ENCODE measurements at places on chromosomes 7 and 10.

GRCh38 chr10:93346108-93346507 is 136.0 kb downstream of the MYOF start:
- DNase-seq, result no peak

- DNase-seq, result no peak
Measured at GRCh38 chr7:78953090-78953489, 500.4 kb downstream of the MAGI2 start.

DNA sequence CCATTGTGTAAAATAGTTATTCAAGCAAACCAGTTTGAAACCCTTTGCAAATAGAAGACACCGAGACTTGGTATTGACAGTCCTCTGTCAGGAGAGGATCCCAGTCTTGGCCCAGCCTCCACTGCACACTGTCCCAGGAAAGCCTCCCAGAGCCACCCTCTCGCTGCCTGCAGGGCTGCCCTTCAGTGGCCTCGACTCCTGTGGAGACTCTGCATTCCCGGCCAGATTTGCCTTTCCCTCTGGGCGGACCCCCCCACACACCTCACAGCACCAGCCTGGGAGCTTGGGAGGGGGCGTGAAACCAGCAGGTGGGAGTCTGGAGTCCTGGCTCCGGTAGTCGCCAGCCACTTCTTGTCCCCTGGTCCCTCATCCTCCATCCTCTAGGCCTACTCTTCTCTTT is 48.7 kb downstream of the GRK5 start:
- no peak for DNase-seq

GRCh38 chr10:71216751-71217265 is 4.4 kb downstream of the UNC5B start:
- DNase-seq, result peak; percentile 6

All from activated CD8-positive, alpha-beta memory T cell treated with anti-CD3 and anti-CD28 coated beads, Interleukin-2, amount 50 U/mL, for 4 hours (primary cell).